Activated CD4-positive, alpha-beta T cell treated with anti-CD3 and anti-CD28 coated beads for 48 hours (primary cell): ENCODE measurements at places on chromosomes 1 and 21.

- DNase-seq, result no peak
These were observed 136.4 kb upstream of the FAM78B start for GRCh38 chr1:166302989-166303758.

DNA sequence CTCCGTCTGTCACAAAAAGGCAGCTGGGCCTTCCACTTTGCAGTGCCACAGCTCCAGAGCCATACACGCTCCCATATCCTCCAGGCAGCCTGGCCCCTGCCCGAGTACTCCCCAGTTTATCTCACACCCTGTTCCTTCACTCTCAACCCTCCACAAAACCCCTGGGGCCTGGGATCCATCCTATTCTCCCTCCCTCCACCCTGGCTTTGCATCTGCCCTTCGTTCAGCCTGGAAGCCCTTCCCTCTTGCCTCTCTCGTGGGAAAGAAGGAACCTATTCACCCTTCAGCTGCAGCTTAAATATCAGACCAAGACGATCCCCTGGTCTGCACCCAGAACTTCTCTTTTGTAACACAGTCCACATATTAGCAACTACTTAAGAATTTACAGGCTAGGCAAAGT is 56.7 kb downstream of the CAMK2N1 start:
- DNase-seq, result no peak

DNA sequence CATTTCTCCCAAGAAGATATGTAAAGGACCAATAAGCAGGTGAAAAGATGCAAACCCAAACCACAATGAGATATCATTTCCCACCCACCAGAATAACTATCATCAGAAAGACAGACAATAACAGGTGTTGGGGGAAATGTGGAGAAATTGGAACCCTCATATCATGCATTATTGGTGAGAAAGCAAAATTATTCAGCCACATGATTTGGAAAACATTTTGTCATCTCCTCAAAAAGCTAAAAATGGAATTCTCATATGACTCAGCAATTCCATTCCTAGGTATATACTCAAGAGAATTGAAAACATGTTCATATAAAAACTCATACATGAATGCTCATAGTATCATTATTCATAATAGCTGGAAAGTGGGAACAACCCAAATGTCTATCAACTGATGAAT is 25.1 kb upstream of the RNF186 start:
- DNase-seq, result no peak

GRCh38 chr1:236502579-236502971 is 21.2 kb upstream of the LGALS8 start:
- DNase-seq, result no peak

DNA sequence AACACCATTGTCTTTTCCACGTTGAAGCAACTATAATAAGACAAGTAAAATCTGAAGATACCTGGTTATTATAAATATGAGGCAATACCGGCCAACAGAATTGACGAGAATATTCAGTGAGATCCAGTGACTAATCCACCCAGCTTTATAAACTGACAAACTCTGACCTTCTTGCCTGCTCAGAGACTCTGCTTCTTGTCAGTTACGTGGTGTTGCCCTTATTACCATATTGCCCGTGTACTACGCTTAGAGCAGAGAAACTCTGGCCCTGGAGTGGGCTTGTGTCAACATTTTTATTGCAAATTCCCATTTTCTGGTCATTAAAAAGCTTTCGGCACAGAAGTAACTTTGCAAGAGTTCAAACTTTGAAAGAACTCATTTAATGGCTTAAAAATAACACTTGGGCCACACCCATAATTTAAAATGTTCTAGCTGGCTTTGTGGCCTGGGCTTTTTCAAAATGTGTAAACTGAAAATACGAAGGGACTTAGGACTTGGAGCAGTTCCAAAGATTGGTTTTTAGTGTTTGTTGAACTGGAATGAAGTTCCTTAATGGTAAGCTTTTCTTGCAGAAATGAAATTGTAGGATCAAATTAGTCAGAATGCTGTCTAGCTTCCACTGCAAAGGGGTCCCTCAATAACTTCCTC is 266.2 kb downstream of the LMO4 start:
- DNase-seq, result no peak

- no peak for DNase-seq
These were observed 1.9 kb upstream of the CSRP1 start for GRCh38 chr1:201508809-201509208.

DNA sequence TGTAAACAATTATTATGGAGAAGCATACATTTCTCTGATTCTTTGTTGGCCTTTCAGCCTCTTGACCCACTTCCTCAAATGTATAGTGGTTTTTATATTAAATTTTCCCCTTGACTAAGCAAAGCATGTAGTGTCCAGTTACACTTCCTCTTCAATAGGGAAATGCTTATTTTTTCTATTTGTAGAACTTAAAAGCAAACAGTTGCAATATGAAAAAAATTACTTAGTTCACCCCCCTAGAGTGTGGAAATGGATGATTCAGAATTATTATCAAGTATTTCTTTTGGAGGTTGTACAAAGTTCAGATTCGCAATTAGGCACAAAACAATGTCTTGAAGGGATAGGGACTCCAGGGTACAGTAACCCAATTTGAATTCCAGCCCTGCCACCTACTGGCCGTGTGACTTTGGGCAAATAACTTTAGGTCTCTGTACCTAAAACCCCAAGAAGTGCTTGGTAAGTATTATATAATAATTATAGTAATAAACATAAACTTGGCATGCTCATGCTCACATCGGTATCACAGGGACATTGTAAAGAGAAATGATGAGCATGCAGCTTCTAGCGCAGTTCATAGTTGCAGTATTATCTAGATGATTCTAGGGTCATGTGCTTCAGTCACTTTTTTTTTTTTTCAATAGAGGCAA is 28.6 kb upstream of the IFNGR2 start:
- DNase-seq, result peak; percentile 64

- no peak for DNase-seq
These were observed 57.7 kb upstream of the PDE4B start for GRCh38 chr1:65734979-65735378.

DNA sequence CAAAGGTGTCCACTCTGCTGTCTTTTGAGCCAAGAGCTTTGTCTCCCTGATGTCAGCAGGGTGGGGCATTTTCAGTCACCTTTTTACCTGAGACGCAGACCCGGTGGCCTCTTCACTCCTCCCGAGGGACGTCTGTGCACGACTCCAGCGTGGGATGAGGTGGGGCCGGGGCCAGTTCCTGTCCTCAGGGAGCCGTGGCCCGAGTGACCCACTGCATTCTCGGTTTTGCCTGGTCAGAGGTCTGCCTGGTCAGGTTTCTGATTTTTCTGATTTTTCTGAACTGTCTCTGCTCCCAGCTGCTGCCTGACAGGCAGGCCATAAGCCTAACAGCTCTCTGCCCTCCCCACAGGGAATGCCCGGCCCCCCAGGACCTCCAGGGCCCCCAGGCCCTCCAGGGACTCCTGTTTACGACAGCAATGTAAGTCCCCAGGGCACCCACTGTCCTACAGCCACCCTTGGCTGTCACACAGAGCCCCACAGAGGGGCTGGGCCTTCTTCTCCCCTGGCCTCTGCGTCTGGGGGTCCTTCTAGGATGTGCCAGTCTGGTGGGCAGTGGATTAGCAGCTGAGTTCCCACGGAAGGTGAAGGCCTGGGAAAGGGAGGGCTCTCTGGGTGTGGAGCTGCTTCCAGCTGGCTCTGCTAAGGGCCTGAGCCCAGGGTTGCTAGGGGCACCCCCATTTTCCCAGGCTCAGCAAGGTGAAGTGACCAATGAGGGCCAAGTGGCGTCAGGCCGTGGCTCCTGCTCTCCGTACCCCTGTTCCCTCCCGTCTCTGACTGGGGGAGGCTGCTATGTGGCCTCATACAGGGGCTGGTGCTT is 45.9 kb downstream of the SLC19A1 start:
- no peak for DNase-seq
